ENCODE measurements at places on chromosomes 6 and 20.

- DNase-seq: no peak
Measured at GRCh38 chr20:64242797-64243475, 12.6 kb upstream of the PCMTD2 start.

- no peak for DNase-seq
Measured at GRCh38 chr20:20624914-20625313, 87.5 kb downstream of the RALGAPA2 start.

DNA sequence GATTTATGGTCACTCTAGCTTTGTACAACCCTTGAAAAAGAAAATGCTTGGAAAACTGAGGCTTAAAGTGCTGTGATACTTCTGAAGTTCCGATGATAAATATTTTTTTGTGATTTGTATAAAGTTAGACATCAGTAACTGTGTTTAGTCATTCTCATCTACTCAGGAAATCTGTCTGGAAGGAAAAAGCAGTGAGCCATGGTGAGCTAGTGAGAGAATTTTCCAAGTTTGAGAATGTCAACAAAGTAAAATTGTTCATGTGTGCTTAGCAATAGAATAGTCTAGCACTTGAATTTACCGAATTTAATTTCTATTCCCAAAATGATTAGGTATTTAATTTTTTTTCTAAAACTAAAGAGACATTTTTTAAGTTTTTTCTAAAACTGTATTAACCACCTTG lies 41.3 kb upstream of the PLCB4 start:
- no peak for DNase-seq

GRCh38 chr20:14698125-14698524 lies 360.7 kb upstream of the FLRT3 start:
- no peak for DNase-seq

DNA sequence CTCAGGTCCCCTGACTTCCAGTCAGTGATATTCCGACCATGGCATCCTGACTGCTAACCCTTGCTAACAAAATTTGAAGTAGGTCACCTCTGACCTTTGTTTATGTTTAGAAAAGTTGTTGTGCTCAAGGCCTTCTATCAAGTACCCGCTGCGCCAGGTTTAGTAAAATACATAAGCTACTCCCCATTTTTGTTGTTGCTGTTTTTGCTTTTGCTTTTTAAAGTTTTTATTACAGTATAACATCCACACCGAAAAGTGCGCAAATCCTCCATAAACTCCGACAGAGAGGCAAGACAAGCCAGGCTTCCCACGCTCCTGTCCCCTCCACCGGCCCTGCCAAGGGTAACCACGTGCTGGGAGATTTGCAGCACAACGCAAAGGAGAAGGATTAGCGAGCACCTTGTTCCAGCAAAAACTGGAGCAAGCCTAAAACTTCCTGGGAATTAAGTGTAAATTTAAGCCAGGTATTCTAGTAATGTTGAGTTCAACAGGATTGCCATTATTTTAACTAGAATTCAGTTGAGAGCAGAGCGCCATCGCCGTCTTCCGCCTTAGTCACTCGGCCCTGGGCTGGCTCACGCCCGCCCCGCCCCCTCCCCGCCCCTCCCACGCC lies 17.8 kb upstream of the HMGN4 start:
- no peak for DNase-seq

- DNase-seq: no peak
Measured at GRCh38 chr20:40313730-40314129, 375.3 kb downstream of the MAFB start.

DNA sequence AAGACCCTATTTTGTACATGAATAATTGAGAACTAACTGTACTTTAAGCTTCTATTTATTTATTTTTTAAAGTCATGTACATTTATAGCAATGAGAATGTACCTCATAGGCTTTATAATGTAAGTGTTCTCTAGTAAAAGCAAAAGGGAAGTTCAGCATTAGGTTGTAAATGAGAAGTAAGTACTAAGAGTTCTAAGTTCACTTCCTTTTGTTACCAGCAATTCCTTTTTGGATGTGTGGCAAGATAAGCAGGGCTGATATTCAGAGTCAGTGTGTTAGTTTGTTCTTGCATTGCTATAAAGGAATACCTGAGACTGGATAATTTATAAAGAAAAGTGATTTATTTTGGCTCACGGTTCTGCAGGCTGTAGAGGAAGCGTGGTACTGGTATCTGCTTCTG lies 54.0 kb upstream of the CCN2 start:
- no peak for DNase-seq

DNA sequence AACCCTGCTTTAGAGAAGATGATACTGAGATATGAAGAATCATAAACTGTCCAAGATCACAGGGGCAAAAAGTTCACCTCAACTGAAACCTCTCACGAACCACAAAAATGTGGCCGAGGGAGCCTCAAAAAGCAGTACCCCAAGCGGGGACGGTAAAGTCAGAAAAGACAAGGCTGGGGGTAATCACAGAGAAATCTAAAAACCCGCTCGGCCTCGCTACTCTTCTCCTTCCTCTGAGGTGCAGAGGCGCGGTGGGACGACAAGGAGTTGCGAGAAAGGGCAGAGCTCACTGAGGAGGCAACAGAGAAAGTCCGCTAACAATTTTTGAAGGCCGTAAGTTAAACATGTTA lies 356 bp upstream of the IRAK1BP1 start:
- DNase-seq: no peak

DNA sequence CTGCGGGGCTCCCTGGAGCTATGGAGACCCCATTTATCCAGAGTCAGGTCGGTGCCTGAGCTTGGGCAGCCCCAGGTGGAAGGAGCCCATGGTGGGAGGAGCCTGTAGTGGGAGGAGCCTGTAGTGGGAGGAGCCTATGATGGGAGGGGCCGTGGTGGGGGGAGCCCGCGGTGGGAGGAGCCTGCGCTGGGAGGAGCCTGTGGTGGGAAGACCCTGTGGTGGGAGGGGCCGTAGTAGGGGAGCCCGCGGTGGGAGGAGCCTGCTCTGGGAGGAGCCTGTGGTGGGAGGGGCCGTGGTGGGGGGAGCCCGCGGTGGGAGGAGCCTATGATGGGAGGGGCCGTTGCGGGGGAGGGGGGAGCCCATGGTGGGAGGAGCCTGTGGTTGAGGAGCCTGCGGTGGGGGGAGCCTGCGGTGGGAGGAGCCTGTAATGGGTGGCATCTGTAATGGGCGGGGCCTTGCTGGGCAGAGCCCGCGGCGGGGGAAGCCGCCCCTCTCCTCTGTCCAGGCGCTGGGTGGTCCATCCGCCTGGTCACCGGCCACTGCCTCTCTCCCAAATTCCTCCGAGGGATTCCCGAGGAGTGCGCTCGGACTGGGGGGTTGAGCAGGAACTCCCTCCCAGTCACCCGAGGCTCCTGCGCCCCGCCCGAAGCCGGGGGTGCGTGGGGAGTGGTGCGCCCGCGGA lies 567 bp upstream of the FNDC11 start:
- peak; percentile 73 for DNase-seq

GRCh38 chr6:67458265-67458664 lies 1176.8 kb upstream of the ADGRB3 start:
- no peak for DNase-seq

DNA sequence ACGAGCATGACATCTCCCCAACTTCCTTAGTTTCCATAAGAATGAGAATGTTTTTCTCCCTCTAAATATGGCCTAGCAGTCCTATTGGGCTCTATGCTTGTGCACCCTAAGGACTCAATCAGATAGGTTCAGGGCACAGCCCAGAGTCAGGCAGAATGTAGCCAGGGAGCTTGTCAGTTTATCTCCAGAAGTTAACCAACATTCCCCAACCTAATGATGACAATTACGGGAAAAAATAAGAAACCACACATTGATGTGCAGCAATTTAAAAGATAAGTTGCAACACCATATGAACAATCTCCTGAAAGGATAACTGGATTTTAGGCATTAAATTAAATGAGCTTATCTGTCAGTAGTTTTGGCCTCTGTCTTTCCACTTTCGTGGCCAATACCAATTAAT lies 71.1 kb downstream of the HDDC2 start:
- no peak for DNase-seq

DNA sequence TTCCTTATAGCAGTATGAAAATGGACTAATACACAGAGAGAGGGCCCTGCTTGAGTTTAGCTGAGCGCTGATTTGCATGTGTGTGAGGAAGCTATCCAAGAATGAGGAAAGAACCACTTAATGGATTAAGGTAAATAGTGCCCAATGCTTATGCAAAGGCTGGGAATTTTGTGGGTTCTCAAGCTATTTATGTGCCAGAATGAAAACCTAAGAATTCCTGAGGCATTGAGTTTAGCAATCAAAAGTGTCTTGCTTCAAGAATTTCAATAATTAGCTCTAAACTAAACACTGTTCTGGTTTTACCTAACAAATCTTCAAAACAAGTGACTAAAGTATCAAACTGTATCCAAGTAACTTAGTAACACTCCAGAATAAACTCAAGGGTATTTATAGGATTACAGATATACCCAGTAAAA lies 7.0 kb upstream of the OR14J1 start:
- DNase-seq: no peak

DNA sequence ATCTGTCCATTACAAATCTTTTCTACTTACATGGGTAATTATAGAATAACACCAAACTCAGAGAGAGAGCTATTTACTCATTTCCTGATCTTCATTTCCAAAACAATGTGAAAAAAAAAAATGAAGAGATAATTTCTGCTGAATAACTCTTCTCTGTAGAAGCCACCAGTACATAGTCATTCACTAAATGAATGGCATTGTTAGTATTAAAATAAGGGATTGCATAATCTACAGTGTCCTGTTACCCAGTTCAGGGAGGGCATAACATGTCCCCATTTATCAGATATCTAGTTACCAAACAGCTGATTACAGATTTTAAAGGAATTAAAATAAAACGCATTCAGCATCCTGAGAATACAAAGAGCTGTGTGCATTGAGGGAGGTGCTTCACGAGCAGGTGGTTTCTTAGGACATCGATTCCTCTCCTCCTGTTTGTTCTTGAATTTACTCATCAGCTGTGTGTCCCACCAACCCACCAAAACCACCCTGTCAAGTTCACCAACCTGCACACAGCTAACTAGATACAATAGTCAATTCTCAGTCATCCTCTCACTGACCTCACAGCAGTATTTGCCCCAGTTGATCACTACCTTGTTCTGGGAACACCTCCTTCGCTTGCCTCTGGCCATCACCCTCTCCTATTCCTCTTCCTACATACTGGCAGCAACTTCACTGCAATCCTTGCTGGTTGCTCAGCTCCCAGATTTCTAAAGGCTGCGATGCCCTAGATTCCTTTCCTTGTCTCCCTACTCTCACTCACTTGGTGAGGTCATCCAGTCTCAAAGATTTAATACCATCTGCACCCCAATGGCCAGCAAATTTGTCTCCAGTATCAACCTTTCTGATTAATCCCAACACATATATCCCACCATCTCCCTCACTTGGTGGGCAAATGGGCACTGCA lies 18.7 kb downstream of the CNKSR3 start:
- DNase-seq: no peak

- DNase-seq: no peak
Measured at GRCh38 chr6:158775832-158776231, 43.3 kb downstream of the EZR start.

DNA sequence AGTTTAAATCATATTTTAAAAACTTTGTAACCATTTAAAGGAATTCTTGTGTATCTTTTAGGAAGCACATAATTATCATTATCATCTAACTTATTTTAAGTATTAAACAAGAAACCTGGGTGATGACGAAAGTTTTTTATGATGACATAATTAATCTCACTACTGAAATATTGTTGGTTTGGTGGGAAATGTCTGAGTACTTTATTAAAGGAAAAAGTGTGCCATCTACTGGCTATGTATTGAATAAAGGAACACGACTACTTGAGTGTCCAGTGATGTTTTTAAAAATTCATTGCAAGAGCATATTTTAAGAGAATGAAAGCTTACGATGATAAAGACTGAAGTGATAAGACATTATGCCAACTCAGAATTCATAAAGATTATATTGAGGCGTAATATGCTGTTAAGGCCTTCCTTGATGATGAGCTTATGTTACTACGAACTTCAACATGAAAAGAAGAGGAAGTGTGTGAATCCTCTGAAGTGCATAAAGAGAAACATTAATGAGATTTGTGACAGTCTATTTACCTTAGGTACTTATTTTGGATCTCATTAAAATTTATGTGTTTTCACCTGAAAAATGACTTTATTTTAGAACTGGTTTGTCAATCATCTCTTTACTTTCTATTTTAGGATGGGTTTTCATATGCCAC lies 12.0 kb upstream of the TRMT11 start:
- no peak for DNase-seq
